ENCODE measurements at places on chromosomes 5 and 9.
A peak's percentile ranks its signal among the peaks of the same experiment; 100 is the strongest.

GRCh38 chr5:71637133-71637532 is 50.0 kb downstream of the MCCC2 start:
- no peak for DNase-seq

DNA sequence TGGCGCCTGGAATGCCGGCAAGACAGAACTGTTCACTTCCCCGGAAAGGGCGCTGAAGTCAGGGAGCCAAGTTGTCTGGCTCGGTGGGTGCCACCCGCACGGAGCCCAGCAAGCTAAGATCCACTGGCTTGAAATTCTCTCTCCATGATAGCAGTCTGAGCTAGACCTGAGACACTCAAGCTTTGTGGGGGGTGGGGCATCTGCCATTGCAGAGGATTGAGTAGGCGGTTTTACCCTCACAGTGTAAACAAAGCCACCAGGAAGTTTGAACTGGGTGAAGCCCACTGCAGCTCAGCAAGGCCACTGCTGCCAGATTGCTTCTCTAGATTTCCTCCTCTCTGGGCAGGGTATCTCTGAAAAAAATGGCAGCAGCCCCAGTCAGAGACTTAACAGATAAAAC is 277.4 kb downstream of the SLCO4C1 start:
- DNase-seq, result no peak

GRCh38 chr5:175579742-175580432 is 78.0 kb upstream of the HRH2 start:
- DNase-seq, result no peak

DNA sequence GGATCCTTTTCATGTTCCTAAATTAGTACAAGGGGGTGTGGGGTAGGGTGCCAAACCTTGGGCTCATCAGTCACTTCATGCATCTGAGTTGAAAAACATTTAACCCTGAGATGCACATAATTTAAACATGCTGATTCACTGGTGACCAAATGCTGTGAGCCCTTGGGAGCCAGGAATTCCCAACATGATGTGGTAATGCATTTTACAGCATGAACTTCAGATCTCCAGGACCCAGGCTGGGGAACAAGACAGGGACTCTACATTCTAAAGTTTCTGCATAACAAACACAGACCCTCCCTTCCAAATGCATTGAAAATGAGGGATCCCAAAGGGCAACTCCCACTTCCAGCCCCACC is 322.2 kb downstream of the NDUFS4 start:
- no peak for DNase-seq

DNA sequence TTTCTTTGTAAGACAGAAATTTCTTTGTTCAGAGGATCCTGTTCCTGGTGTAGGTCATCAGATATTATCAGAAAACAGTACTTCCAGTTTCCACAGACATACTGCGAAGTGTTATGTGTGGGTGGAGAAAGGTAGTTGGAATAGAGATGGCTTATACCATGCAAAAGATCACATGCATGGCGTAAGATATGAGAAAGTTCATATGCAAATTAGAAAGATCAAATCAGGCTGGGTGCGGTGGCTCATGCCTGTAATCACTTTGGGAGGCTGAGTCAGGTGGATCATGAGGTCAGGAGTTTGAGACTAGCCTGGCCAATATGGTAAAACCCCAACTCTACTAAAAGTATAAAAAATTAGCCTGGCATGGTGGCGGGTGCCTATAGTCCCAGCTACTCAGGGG is 65.2 kb upstream of the GLIS3 start:
- DNase-seq, result no peak

GRCh38 chr5:59206132-59206581 is 623.3 kb downstream of the RAB3C start:
- DNase-seq, result no peak

- DNase-seq, result no peak
Measured at GRCh38 chr9:18489861-18490260, 15.9 kb downstream of the ADAMTSL1 start.

GRCh38 chr5:102762095-102762534 is 7.0 kb downstream of the PAM start:
- no peak for DNase-seq

DNA sequence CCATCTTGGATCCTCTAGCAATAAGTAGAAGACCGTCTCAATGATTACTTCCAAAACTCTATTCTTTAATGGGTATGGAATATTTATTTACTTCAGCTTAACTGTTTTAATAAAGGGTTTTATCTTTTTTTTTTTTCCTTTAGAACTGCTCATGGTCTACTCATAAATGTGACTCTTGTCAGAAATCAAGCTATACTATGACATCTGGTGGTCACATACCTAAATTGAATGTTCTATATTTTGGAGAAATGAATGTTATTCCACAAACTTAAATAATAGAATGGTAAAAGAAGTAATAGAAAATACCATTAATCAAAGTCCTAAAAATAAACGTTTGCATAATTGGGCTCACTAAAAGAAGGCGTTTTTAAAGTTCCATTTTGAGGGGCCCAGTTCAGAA is 131.2 kb upstream of the PLCXD3 start:
- no peak for DNase-seq

DNA sequence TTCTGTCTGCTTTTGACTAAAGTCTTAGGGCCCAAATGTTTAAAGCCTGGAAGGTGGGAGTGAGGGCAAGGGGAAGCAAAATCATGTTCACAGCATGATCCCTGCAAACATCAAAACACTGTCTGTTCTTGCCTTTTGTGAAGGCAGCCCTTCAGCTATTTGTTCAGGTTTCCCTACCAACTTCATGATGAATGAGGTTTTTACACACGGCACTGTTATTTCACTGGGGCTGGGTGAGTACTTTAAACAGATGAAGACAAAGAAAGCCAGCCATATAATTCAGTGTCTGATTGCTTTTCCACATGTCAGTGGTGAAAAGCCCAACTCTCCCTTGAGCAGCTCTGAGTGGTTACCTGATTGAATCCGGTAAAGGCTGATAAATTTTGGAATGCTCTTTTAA is 224.7 kb upstream of the GRAMD2B start:
- DNase-seq, result no peak

DNA sequence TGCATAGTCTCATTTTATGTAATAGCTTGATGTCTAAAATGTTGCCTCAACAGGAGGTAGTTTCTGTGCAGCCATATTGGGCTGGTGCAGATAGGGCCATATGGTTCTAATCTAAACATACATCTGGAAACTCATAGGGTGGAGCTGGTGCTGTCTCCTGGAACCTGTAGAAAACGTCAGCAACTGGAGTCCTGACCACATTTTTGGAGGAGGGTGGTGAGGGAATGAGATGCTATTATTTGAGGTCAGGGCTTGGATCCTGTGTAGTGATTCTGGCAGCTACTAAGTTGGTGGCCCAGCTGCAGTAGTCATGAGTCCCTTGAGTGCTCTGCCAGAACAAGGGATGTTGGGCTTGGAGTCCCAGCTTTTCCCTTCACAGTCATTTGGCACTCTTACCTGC is 14.1 kb downstream of the MAN2A1 start:
- no peak for DNase-seq

- DNase-seq, result no peak
Measured at GRCh38 chr5:91098541-91098940, 284.6 kb downstream of the ARRDC3 start.

GRCh38 chr9:6237267-6237666 is 21.7 kb downstream of the IL33 start:
- no peak for DNase-seq

DNA sequence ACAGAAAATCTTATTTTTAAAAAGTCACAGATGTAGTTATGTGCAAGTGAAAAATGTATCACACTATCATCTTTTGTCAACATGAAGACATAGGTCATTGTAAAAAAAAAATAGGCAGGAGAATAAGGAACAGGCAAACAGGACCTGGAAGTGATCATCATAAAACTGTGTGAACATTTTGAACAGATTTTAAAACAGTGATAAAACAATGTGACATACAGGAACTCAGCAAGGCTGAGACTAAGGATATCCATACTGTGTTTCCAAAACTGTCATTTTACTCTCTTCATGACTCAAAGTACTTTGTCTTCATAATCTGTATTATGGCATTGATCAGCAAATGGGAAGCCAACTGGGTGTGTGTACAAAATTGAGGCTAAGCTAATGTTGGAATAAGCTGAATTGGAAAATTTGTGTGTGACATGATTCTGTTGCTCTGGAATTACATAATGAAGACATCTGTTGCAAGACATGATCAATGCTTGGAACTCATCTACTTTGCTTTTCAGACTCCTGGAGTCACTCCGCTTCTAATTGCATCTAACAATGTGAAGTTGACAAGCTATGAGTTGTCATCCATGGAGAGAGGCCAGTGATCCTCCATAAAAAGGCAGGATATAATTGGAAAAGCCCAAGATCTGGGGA is 978.7 kb upstream of the NUDT12 start:
- no peak for DNase-seq

- DNase-seq, result no peak
Measured at GRCh38 chr9:79645110-79645509, 73.3 kb downstream of the TLE4 start.

DNA sequence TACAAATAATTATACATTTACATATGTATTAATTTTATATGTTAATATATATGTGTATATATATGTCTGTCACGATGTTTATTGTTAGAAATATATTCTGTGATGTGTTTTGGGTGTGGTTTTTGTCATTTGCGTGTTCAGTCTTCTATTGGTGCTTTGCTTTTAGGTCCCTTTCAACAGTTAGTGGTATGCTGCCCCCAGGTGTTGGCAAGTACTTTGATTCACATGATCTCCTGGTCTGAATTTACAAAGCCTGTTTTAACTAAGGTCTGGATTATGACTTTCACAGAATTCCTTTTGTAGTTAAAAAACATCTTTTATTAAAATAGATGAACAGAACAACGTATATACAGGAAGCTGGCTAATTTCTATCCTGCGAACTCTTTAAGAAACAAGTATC is 271.5 kb downstream of the CCDC171 start:
- DNase-seq, result no peak

DNA sequence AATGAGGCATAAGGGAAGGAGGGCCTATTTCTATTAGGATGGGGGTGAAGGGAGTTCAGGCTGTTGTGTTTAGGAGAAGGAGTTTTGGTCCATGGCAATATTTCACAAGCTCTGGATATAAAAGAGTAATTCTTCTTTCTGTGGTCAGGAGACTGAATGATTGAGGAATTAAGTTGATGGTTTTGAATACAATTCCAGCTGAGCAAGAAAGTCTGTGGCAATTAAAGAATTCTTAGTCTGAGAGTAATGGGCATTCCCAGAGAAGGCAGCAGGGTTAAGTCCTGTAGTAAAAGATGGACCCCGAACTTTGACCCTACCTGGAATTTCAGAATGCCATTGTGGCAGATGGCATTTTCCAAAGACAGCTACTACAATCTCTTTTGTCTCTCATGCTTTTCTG is 202.6 kb downstream of the TLE4 start:
- DNase-seq, result no peak

- DNase-seq, result no peak
Measured at GRCh38 chr9:122286764-122287163, 22.1 kb downstream of the MRRF start.

DNA sequence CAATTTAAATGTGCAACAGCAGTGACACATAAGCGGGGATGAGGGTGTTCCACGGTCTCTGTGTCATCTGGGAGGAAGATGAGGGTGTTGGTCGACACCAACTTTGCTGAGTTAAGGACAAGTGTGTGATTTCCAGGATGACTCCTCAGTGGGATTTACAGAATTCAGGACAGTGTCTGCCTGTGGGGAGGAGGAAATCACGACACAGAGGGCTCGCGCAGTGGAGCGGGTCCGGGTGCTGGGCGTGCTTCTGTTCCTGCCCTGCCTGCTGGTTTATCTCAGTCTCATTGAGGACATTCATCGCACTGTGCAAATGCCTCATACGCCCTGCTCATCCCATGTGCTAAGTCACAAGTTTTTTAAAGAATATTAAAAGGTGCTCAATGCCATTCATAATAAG is 73.7 kb upstream of the ADAMTS2 start:
- no peak for DNase-seq

GRCh38 chr9:26415528-26415927 is 477.1 kb downstream of the CAAP1 start:
- DNase-seq, result no peak

DNA sequence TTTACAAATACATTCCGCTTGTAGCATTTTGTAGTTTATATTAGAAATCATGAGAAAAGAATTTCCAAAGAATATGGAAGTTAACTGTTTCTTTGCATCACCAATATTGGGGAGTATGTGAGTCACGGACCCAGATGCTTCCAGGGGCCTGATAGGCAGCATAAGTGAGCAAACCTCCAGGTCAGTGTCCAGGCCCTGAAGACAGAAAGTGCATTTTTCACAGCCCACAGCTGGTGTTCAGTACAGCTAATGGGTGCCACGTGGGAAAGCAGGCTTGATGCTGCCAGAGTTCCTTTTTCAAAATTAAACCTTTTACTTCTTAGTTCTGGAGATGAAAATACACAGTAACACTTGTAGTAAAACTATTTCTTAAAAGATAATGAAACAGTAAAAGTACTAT is 454.4 kb upstream of the ACTBL2 start:
- DNase-seq, result no peak

DNA sequence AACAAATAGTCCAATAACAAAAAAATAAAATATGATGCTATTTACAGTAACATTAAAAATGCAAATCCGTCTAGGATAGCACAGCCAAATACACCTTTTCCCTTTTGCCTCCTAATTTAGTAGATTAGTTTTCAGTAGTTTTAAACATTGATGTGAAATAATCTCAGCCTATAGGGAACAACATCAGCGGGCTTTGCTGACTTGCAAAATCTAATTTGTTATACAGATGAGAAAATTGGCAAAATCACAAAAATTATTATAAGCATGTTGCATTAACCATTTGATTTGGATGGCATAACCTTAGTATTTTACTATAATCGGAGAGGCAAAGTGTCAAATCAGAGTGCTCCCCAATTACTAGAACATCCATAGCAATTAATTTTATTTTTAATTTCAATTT is 563.5 kb downstream of the CDH18 start:
- DNase-seq, result no peak

GRCh38 chr5:136143312-136143711 is 10.7 kb downstream of the SMAD5 start:
- DNase-seq, result no peak

DNA sequence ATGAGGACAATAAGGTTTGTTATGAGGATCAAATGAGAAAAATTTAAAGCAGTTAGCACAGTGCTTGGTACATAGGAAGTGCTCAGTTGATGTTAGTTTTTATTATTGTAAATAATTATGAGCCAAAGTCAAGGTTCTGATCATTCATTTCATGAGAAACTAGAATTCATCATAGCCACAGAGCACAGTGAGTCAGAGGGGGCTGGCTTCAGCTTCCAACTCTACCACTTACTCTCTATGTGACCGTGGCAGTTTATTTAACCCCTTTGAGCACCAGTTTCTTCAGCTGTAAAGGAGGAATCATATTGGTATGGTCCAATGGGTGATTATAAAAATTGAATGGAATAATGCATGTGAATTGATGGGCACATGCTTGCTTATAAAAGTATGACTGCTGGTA is 39.4 kb downstream of the KLHL3 start:
- DNase-seq, result peak; percentile 9

- DNase-seq, result no peak
Measured at GRCh38 chr5:2068531-2068930, 185.8 kb upstream of the IRX4 start.

Measured in stimulated activated CD4-positive, alpha-beta T cell treated with anti-CD3 and anti-CD28 coated beads, TNF-alpha, amount 100 ng/mL, for 1 hour (primary cell).